ENCODE measurements at places on chromosomes 6 and 20. TPM values are rescaled to one million over a fixed set of nuclear protein-coding genes. Genes with fewer than 3 reads are reported as not detected.

SYTL3 gene
- 8.0 TPM for total RNA-seq

HSPA12B gene
- 0.75 TPM for total RNA-seq

USP49 gene
- total RNA-seq, result 2.7 TPM

STMN3 gene
- total RNA-seq, result 8.4 TPM

- no peak for DNase-seq
These were observed 382.4 kb upstream of the CDH4 start for GRCh38 chr20:60869625-60870024.

DNA sequence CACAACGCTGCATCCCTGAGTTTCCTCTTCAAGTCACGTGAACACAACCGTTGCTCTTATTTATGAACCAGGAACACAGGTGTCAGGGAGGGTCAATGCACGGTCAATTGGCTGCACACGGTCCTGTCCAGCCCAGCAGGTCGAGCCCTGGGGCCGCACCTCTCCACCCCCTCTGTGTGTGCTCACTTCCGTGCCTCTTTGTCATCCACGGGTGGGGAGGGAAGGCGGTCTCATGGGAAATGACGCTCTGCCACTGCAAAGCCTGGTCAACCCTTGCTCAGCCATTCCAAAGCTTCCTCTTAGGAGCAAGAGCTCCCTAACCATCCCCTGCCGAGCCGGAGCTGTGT lies 38.7 kb downstream of the DACT2 start:
- no peak for DNase-seq

DNA sequence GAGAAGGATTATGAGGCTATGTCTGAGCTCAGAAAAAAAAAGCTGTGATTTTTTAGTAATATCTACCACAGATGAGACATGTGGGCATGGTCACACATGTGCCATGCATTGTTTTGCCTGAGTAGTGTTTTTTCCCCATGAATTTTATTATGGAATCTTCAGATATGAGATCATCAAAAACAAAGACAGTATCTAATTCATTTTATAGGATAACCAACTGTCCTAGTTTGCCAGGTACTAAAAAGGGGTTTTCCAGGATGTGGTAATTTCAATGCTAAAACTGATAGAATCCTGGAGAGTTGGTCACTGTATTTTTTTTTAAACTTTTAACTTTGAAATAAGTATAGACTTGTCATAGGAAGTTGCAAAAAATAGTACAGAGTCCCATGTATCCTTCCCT lies 127.4 kb upstream of the MAP3K7 start:
- DNase-seq, result no peak

- no peak for DNase-seq
These were observed 75.3 kb upstream of the RIPOR2 start for GRCh38 chr6:25010902-25011625.
